Activated CD4-positive, alpha-beta T cell treated with anti-CD3 and anti-CD28 coated beads, Interleukin-2, amount 50 U/mL, for 4 hours (primary cell): ENCODE measurements at places on chromosomes 4 and X.

DNA sequence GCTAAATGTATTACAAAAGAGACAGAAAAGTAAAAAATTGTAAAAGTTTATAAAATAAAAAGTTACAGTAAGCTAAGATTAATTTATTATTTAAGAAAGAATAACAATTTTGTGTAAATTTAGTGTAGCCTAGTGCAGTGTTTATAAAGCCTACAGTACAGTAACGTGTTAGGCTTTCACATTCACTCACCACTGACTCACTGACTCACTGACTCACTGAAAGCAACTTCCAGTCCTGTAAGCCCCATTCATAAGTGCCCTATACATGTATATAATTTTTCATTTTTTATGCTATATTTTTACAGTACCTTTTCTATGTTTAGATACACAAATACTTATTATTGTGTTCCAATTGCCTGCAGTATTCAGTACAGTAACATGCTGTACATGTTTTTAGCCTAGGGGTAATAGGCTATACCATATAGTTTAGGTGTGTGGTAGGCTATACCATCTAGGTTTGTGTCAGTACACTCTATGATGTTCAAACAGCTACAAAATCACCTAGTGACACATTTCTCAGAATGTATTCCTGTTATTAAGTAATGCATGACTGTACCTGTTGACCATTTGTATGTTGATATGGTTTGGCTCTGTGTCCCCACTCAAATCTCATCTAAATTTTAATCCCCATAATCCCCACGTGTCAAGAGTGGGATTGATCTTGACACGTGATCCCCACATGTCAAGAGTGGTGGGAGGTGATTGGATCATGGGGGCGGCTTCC lies 57.9 kb downstream of the CFAP299 start:
- DNase-seq: no peak

GRCh38 chr4:81527115-81527514 lies 55.4 kb upstream of the RASGEF1B start:
- DNase-seq: no peak

- DNase-seq: no peak
These were observed 65.6 kb downstream of the ASB9 start for GRCh38 chrX:15204130-15204751.

- DNase-seq: peak; percentile 23
These were observed 108.3 kb downstream of the AFAP1 start for GRCh38 chr4:7831330-7831729.

DNA sequence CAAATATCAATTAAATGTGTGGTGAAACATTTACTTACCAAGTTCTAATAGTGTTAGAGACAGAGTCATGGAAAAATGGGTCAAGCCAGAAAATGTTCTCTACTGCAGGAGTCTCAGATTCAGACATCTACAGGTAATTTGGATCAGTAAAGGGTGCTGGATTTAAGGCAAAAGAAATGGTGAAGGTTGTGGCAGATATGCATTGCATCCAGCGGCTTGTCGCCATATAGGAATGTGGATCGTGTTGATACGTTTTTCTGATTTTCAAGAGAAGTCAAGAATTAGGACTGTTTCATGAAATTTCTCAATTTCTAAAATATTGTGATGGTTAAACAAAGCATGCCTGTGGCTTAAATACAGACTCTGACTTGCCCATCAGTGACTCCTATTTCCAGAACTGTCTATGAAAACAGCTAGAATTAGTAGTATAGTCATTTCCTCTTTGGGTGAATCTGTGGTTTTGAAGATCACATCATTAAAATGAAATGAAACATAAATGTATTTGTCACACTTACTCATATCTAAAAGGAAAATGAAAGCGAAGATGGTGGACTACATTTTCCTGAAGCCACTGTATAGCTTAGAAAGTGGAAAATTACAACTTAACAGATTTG lies 110.1 kb upstream of the VEGFC start:
- DNase-seq: no peak

DNA sequence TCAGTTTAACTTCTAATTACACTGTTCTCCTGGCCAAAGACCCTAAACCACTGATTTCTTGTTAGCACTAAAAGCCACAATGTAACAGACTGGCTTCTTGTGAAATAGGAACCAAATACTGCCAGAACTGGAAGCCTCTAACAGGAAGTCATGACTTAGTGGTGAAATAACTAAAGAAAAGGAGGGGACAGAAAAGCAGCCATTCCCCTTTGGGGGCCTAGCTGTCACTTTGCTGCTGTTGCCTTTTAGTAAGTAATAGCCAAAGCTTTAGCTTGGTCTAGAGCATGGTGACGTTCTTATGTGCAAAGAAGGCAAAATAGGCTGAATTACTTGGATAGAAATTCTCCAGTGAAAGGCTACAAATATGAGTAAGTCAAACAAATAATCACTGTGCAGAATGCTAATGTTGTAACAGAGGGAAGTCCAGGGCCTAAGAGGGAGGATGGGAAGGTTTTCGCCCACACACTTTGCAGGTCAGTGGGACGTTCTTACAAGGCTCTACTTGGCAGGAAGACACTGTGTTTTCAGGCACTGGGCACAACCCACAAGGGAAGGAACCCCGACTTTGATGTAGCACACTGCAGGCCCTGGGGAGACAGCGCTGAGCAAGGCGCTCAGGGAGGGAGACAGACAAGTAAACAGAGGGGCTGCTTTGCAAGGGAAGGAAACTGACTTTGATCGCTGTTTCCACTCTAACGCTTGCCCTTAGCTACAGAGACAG lies 16.7 kb downstream of the GAB3 start:
- DNase-seq: no peak

- no peak for DNase-seq
These were observed 7.3 kb upstream of the HMGB3 start for GRCh38 chrX:150975655-150976390.

DNA sequence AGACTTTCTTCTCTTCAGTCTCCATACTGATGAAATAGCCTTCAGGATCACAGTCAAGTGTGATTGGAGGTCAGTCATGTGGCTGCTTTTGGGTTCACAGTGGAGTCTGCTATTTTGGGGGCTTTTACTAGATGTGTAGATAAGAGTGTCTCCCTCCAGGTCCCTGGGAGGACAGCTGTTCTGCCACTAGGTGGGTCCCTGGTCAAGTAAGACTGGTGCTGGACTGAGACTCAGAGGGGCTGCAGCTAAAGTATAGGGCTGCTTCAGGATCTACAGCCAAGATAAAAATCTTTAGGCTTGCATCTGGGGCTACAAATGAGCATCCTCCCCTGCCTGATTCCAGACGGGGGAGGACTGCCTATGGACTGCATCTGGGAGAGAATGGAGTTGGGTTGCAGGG lies 200.7 kb upstream of the ANKRD50 start:
- DNase-seq: no peak

DNA sequence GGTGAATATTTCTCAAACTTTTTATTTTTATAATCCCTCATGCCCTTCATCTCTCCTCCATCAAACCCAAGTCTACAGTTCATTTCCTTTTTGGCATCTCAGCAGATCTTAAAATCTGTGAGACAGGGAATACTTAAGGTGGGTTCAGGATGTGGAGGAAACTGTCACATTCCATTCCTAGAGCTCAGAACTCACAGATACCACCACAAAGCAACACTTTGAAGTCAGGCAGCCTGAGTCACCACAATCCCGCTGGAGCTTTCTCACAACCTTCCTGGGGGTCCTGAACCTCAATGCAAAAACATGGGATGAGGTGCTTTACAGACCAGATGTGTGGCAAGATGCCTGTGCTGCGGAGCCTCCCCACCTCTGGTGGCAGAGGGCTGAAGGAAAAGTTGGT lies 63.2 kb downstream of the HHIP start:
- no peak for DNase-seq

GRCh38 chr4:8323947-8324555 lies 54.5 kb downstream of the HTRA3 start:
- no peak for DNase-seq
